ENCODE measurements at places on chromosomes 4 and X. TPM values are rescaled to one million over a fixed set of nuclear protein-coding genes. Genes with fewer than 3 reads are reported as not detected.
A peak's percentile ranks its signal among the peaks of the same experiment; 100 is the strongest.

Gene MAD2L1
- total RNA-seq: 28.1 TPM

DNA sequence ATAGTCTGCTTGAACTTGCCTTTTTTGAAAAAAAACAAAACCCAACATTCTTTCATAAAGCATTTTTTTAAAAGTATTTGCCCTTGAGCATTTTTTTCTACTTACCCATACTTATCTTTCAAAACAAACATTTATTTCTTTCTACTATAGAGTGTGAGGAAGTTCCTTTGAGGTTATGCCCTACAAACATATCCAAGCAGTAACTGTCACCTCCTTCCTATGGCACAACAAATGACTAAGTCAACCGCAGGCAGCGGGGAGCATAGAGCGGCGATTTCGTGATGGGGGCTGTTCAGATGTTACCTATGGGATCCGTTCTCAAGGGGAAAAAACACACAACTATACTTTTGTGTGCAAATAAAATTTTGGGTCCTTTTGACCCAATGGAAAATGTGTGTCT is 19.4 kb downstream of the SPRY1 start:
- no peaks in the 10 kb centered on the region for H3K27me3 ChIP-seq
- no peak overlapping the region for H3K4me3 ChIP-seq
- DNase-seq: no peak
- H3K27ac ChIP-seq: peak overlapping the region; percentile 46
- peaks cover 2% of the 10 kb centered on the region for H3K36me3 ChIP-seq

DNA sequence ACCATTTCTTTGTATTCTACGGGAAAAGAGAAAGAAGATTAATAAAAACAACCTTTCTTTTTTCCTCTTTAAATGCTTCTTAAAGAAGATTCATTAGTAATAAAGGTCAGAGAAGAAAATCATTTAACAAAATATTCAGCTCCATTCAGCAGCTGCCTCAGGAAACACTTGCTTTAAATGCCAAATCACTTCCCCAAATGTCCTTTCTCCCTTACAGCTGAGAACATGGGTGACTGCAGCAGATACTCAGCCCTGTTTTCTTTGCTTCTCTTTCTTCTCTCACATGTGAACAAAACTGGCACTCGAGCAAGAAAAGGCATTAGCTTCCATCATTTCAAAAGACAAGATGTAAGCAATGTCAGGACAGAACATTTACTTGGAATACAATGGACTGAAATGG is 120.2 kb downstream of the INPP4B start:
- no peak overlapping the region for H3K27ac ChIP-seq
- DNase-seq: no peak
- H3K36me3 ChIP-seq: no peaks in the 10 kb centered on the region
- H3K27me3 ChIP-seq: peaks cover 2% of the 10 kb centered on the region
- no peak overlapping the region for H3K4me3 ChIP-seq
- no peaks in the 10 kb centered on the region for H3K4me1 ChIP-seq

Gene PPAT
- 23.5 TPM for total RNA-seq

DNA sequence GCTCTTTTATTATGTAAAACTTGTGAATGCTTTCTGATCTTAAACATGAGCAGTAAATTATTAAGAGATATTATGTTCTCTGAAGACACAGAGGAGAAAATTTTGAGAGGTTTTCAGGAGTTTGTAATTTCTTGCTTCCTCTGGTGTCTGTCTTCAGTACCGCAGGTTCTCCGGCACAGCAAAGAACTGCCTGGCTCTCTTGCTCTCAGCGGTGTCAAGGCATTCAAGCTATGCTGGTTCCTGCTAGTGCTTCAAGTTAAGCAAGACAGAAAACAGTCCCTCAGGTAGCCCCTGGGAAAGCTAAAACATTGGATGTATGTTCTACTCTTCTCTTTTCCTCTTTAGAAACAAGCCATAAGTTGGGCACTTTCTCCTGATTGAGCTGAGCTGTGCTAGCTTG is 120.2 kb upstream of the CENPE start:
- H3K27ac ChIP-seq: no peak overlapping the region
- H3K4me1 ChIP-seq: no peaks in the 10 kb centered on the region
- no peaks in the 10 kb centered on the region for H3K27me3 ChIP-seq

- H3K36me3 ChIP-seq: peaks cover 9% of the 10 kb centered on the region
- DNase-seq: no peak
- H3K27me3 ChIP-seq: no peaks in the 10 kb centered on the region
- H3K27ac ChIP-seq: no peak overlapping the region
- no peak overlapping the region for H3K4me3 ChIP-seq
Measured at GRCh38 chr4:38923746-38924145, 56.1 kb downstream of the FAM114A1 start.

DNA sequence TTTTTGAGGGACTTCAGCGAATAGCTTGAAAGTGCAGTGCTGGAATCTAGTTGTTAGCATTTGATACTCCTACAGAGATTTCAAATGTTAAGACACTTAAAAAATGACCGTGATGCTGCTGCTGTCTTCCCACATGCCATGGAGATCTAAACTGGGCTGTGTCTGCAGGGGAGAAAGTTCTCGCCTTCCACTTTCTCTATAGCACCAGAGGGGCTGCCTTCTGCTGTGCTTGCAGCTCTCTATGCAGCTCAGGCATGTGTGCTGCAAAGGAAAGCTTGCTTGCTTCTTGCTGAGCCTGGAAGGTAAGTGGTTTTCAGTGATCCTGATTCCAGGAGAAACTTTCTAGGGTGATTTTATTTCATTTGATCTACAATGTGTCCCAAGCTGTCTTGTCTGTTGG is 137.8 kb downstream of the SOWAHB start:
- H3K36me3 ChIP-seq: peaks cover 31% of the 10 kb centered on the region
- H3K27ac ChIP-seq: no peak overlapping the region
- peaks cover 4% of the 10 kb centered on the region for H3K4me1 ChIP-seq
- no peak overlapping the region for H3K4me3 ChIP-seq

GRCh38 chr4:134337574-134337973 is 136.0 kb upstream of the PABPC4L start:
- H3K4me1 ChIP-seq: no peaks in the 10 kb centered on the region
- H3K4me3 ChIP-seq: no peak overlapping the region
- no peaks in the 10 kb centered on the region for H3K27me3 ChIP-seq
- no peaks in the 10 kb centered on the region for H3K36me3 ChIP-seq
- DNase-seq: no peak
